Naive thymus-derived CD8-positive, alpha-beta T cell (primary cell): ENCODE measurements at places on chromosomes 7 and 10. TPM values are rescaled to one million over a fixed set of nuclear protein-coding genes. Genes with fewer than 3 reads are reported as not detected.

The AOAH gene
- 85.9 TPM for polyA plus RNA-seq

DNA sequence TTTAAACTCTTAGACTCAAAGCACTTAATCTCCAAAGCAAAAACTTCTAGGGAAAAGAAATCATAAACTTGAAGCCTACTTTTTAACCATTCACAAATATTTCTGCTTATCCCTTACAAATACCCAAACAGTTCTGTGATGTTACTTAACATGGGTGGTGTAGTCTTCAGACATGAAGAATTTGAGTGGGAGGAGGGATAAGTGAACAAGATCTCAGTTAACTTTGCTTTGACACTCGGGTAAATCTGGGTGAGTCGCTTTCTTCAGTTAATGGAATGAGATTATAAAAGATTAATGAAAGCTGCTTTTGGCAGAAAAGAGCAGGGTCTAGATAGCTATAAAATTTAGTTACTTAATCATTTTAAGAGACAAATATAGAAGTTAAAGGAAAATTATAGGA is 47.5 kb downstream of the RNF133 start:
- no peak for DNase-seq

DNA sequence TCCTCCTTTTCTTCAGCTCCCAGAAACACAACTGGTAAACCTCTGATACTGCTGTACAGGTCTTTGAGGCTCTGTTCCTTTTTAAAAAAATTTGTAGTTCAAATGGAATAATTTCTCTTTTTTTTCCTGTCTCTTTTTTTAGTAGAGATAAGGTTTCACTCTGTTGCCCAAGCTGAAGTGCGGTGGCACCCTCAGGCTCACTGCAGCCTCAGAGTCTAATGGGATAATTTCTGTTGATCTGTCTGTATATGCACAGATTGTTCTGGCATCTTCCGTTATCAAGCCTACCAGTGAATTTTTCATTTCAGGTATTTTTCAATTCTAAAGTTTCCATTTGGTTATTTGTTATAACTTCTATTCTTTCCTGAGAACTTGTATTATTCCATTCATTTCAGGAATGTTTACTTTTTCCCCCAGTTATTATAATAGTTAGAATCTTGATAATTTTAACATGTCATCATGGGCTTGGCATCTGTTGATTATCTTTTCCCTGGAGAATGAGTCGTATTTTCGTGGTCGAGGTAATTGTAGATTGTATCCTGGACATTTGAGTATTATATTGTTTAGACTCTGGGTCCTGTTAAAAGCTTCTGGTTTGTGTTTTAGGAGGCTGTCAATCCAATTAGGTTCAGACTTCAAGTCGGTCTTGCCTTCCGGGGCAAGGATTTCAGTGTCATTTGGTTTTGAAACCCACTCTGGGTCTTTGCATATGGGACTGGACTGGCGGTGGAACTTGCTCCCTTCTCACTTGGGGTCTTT is 24.5 kb downstream of the CRCP start:
- no peak for DNase-seq

The LEP gene
- polyA plus RNA-seq = not detected

DNA sequence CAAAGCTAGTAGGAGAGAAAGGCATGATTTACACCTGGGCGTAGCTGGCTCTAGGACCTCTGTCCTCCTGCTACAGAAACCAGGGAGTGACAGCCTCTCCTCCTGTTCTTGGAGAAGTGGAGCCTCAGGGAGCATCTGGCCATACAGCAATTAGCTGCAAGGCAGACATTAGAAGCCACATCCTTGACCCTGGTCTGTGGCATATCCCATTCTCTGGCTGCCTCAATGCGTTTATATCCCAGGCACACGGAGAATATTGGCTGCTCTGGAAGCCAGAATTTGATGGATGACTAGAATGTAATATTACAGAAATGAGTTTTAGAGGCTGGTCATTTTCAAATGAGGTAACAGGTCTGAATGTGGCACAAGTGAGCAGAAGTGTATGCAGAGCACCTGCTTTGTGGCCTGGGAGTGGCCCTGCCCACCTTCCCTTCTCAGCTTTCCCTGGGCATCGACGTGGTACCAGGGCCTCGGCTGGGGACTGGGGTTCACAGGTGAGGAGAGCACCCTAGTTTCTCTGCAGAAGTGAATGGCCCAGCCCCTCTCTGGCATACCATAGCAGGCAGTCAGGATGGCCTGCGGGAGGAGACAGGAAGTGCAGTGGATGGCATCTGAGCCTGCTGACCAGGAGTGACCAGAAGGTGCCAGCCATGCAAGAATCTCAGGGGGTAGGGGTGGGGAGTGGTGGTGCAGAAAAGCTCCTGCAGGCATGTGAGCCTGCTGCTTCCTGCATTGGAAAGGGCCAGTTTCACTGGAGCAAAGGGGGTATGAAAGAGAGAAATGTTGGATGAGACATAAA is 367.2 kb upstream of the ZNF32 start:
- no peak for DNase-seq

DNA sequence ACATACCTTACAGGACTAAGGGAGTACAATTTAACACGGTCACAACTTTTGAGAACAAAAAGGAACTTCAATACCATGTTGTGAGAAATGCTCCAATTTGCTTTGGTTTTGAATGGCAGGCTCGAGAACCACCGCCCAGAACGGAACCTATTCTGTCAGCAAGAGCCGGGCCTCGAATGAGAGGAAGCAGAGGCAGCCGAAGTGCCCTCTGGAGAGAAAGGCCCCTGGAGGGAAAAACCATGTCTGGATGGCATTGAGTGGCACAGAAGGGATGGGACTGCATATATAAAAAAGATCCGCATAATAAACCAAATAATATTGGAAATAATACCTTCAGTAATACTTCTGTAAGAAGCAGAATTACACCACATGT is 85.6 kb downstream of the CHST15 start:
- no peak for DNase-seq

DNA sequence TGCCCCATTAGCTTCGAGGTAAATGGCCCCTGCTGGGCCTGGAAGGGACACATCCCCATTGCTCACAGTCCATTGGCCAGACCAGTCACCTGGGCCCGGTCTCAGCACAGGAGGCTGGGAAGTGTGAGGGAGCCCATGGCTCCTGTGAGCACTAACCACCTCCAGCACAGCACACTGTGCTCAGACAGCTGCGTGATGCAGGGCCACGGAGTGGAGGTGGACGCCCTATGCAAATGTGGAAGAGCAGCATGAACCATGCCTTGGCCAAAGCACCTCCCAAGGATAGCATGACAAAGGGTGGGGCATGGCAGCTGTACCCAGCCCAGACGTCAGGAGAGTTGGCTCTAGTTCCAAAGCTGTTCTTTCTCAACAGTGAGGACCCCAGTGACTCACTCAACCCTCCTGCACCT is 120.1 kb upstream of the ZMIZ1 start:
- no peak for DNase-seq

The DPP6 gene
- not detected for polyA plus RNA-seq

The OPN1SW gene
- 0.24 TPM for polyA plus RNA-seq

- no peak for DNase-seq
These were observed 43.4 kb downstream of the SH3PXD2A start for GRCh38 chr10:103812004-103812403.

DNA sequence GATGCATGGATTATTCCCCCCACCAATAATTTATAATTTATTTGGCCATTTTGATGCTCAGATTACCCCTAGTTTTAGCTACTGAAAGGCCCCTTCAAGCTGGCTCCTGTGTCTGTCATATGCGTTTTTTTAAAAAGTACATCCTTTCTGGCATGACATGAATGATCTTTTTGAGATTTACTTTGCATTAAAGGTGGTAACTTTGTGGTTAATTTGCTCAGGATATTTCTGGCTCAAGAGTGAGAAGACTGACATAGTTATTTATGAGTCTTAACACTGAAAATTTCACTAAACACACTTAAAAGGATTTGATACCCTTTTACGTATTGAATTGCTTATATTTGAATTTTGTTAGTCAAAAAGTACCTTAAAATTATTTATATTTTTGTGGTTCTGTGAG is 5.4 kb downstream of the SMC3 start:
- DNase-seq = no peak

DNA sequence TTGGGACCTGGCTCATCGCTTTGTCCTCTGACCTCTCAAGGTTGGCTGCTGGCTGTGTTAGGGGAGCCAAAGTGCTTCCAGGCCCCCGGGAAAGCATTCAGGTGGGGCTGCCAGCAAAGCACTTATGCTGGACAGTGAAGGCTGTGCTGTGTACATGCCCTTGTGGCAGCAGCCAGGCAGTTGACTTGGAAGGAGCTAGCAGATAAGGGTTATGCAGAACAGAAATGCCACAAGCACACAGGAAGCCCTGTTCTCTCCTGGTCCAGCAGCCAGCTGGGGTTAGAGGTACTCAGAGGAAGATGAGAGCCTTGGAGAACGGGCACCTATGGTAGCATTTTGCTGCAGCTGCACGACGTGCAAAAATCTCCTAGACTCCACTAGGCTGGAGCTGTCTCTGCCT is 35.2 kb upstream of the OR9A4 start:
- no peak for DNase-seq

The MINDY4 gene
- polyA plus RNA-seq = 0.81 TPM

DNA sequence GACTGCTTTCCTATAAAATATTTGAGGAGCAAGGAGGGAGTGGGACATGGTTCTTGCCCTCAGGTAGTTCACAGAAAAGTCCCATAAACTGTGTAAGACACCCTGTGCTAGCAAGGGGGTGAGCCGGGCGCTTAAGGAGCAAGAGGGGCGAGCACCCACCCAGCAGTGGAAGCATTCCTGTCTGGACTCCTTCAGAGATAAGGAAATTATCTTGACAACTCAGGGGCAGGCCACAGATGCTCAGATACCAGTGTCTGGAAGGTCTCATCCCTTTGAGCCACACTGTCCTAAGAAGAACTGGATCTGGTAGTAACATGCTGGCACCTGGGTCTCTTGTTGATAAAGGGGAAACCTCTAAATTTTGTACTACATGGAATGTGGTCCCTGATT is 54.1 kb downstream of the DAGLB start:
- no peak for DNase-seq

GRCh38 chr7:36051501-36051900 is 101.6 kb upstream of the EEPD1 start:
- no peak for DNase-seq

- DNase-seq = peak; percentile 12
These were observed 83.0 kb upstream of the ADRB1 start for GRCh38 chr10:113960617-113961181.

The HTR7 gene
- not detected for polyA plus RNA-seq

GRCh38 chr7:1096156-1097119 is 8.5 kb downstream of the GPER1 start:
- DNase-seq = no peak

- no peak for DNase-seq
These were observed 30.9 kb upstream of the PLXDC2 start for GRCh38 chr10:19785366-19785765.

DNA sequence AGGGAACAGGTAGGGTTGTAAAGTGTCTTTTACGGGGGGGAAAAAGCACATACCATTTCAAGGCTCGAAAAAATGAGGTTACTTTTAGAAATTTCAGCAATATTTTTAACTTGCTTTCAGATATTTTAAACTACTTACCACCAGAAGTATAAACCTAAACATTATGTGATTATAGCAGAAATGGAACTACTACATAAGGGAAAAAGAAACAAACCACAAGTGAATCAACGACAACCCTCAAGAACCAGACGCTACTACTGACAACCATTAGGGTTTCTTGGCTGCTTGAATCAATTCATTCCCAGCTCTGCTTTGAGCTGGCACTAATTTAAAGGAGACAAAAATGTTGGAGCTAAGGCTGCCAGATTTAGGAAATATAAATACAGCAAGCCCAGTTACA is 80.1 kb downstream of the ZFAND4 start:
- DNase-seq = no peak
